ENCODE measurements at places on chromosomes 2 and 18. TPM values are rescaled to one million over a fixed set of nuclear protein-coding genes. Genes with fewer than 3 reads are reported as not detected.

CNDP2 gene
- total RNA-seq = 147 TPM

FSHR gene
- not detected for total RNA-seq

ZNF2 gene
- 3.9 TPM for total RNA-seq

CDCA7 gene
- 59.9 TPM for total RNA-seq

RAB31 gene
- 0.58 TPM for total RNA-seq

EHD3 gene
- 1.4 TPM for total RNA-seq

PDE1A gene
- total RNA-seq = not detected

ALLC gene
- total RNA-seq = not detected

IL18R1 gene
- total RNA-seq = 26.6 TPM

KCNS3 gene
- total RNA-seq = 0.17 TPM

KYNU gene
- total RNA-seq = not detected

GTF2A1L gene
- total RNA-seq = not detected

SUPT7L gene
- total RNA-seq = 30.3 TPM

GLI2 gene
- not detected for total RNA-seq

LOXHD1 gene
- total RNA-seq = not detected

DSG4 gene
- not detected for total RNA-seq

TFCP2L1 gene
- total RNA-seq = 0.24 TPM

ADRA2B gene
- 0.21 TPM for total RNA-seq

HOXD4 gene
- total RNA-seq = not detected

CDH2 gene
- not detected for total RNA-seq

IGFBP5 gene
- not detected for total RNA-seq

CXCR4 gene
- 141 TPM for total RNA-seq

GRHL1 gene
- 1.00 TPM for total RNA-seq

SLC4A5 gene
- total RNA-seq = 2.9 TPM

FABP1 gene
- total RNA-seq = not detected

BOLL gene
- not detected for total RNA-seq

C2orf72 gene
- total RNA-seq = 0.55 TPM

GPR45 gene
- not detected for total RNA-seq

COLEC12 gene
- total RNA-seq = not detected

COL3A1 gene
- total RNA-seq = not detected

RAB17 gene
- total RNA-seq = not detected

THSD7B gene
- total RNA-seq = not detected

AGXT gene
- total RNA-seq = not detected

FAM124B gene
- 0.39 TPM for total RNA-seq

LRRC30 gene
- not detected for total RNA-seq

SKOR2 gene
- total RNA-seq = not detected

ATP6V1B1 gene
- not detected for total RNA-seq

ALKAL2 gene
- total RNA-seq = not detected

SPAG16 gene
- total RNA-seq = 9.1 TPM

PRSS56 gene
- total RNA-seq = not detected

POTEJ gene
- total RNA-seq = not detected

TLX2 gene
- 0.52 TPM for total RNA-seq

RAX gene
- 0.17 TPM for total RNA-seq

MC5R gene
- total RNA-seq = not detected

ASB18 gene
- total RNA-seq = not detected

CFAP65 gene
- total RNA-seq = not detected

ZNF804A gene
- not detected for total RNA-seq

LYPD6B gene
- total RNA-seq = not detected

C1GALT1C1L gene
- not detected for total RNA-seq

Data from activated CD4-positive, alpha-beta memory T cell treated with anti-CD3 and anti-CD28 coated beads for 36 hours (primary cell).